OCI-LY7 (cell line): ENCODE measurements at places on chromosomes 16 and 17. TPM values are rescaled to one million over a fixed set of nuclear protein-coding genes. Genes with fewer than 3 reads are reported as not detected.
A peak's percentile ranks its signal among the peaks of the same experiment; 100 is the strongest.

The CCL1 gene
- not detected in 2 replicates for total RNA-seq

DNA sequence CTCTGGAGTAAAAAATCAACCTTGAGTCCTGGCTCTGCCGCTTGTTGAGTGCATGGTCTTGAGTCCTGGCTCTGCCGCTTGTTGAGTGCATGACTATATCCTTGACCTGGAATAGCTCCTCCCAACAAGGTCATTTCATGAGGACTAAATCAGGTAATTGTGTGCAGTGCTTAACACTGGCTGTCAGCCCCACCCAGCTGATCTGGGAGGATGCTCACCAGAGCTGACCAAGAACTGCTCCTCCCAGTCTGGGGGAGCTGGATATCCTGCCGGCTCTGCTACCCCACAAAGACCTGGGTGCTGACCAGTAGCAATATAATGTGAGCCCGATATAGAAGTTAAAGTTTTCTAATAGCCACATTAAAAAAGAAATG lies 20.7 kb upstream of the LGALS9 start:
- DNase-seq: no peak

The ADGRG3 gene
- total RNA-seq: not detected in 2 replicates

DNA sequence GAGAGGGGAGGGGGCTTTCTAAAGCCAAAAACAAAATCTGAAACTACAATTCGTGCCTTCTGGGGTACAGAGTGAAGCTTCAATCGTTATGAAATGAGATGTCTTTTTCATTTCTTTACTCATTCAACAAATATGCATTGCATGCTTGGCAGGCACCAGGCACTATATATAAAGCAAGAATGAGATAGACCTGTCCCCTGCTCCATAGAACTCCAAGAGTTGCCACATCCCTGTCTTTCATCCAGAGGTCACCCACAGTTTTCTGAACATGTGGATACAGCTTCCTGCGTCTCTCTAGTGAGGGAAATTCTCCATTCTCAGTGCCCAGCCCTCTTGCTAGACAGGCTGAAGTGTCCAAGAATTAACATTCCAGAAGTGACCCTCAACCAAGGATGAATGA lies 343.2 kb upstream of the MAF start:
- no peak for DNase-seq

The PPP1R27 gene
- total RNA-seq: not detected in 2 replicates

- peak; percentile 92 for DNase-seq
These were observed 6.2 kb downstream of the UNKL start for GRCh38 chr16:1408171-1408837.

The TBC1D3B gene
- total RNA-seq: 12.8 and 13.8 TPM in 2 replicates

DNA sequence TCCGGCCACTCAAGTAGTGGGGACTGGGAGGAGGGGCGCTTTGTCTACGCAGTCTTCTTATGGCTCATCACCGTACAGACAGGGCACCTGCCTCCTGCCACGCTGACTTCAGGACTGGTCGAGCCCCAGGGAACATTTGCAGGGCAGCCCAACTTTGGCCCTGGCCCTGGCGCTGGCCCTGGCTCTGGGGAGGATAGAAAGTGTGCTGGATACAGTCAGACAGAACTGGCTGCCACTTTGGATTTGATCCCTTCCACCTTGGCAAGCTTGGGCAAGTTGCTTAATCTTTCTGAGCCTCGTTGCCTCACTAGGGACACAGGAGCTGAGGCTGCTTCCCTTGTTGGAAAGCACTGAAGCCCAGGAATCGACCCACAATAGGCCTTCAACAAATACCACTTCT lies 13.6 kb downstream of the LGALS9 start:
- no peak for DNase-seq
